Upper lobe of right lung (tissue), 1 donor: ENCODE measurements at places on chromosomes 7 and 10.

DNA sequence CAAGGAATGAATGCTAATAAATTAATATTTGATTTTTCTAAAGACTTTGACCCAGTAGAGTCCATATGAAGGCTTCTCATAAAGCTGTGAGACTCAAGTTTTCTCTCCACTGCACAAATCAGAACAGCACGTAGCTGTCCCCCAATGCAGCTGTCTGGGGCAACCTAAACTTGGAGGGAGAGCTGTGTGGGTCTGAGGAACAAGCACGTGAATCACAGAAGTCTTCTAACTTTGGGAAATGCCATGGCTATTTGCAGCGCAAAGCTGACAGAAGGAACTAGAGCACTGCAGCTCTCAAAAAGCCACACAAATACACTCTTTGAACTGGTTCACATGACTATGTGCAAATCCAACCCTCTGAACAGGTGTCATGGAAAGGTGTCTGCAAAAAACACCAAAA lies 47.9 kb downstream of the COL1A2 start:
- H3K27me3 ChIP-seq: no peaks in the 10 kb centered on the region
- H3K36me3 ChIP-seq: no peaks in the 10 kb centered on the region
- H3K27ac ChIP-seq: no peak overlapping the region
- no peak for DNase-seq

- no peak overlapping the region for H3K27ac ChIP-seq
- H3K4me1 ChIP-seq: no peaks in the 10 kb centered on the region
- H3K36me3 ChIP-seq: no peaks in the 10 kb centered on the region
- H3K27me3 ChIP-seq: no peaks in the 10 kb centered on the region
- H3K4me3 ChIP-seq: no peak overlapping the region
Observed at GRCh38 chr7:144729226-144729625, 106.6 kb downstream of the TPK1 start.

DNA sequence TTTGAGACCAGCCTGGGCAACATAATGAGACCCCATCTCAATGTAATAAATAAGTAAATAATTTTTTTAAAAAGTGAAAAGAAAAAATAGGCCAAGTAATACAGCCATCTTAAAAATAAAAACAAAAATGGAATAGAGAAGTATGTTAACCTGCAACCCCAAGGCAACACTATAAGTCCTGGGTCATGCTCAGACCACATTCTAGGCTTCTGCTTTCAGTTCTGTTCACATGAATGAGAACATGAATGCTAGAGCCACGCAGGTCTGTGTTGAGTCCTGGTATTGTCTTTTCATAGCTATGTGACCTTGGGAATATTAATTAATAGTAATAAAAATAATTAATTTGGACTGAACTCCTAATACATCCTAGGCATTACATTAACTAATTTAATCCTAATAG lies 284.0 kb downstream of the AUTS2 start:
- no peak overlapping the region for H3K4me3 ChIP-seq
- H3K27ac ChIP-seq: no peak overlapping the region
- H3K4me1 ChIP-seq: no peaks in the 10 kb centered on the region
- no peak for DNase-seq
- H3K27me3 ChIP-seq: no peaks in the 10 kb centered on the region
- H3K36me3 ChIP-seq: no peaks in the 10 kb centered on the region

GRCh38 chr7:38574086-38574485 lies 57.1 kb downstream of the AMPH start:
- no peak for DNase-seq
- no peak overlapping the region for H3K27ac ChIP-seq
- no peak overlapping the region for H3K4me3 ChIP-seq
- no peaks in the 10 kb centered on the region for H3K36me3 ChIP-seq
- H3K27me3 ChIP-seq: no peaks in the 10 kb centered on the region
- H3K4me1 ChIP-seq: no peaks in the 10 kb centered on the region

GRCh38 chr10:404346-404745 lies 269.1 kb downstream of the ZMYND11 start:
- H3K36me3 ChIP-seq: peaks cover 15% of the 10 kb centered on the region
- no peak overlapping the region for H3K4me3 ChIP-seq

- H3K4me3 ChIP-seq: no peak overlapping the region
- no peak for DNase-seq
- no peaks in the 10 kb centered on the region for H3K27me3 ChIP-seq
- peaks cover 72% of the 10 kb centered on the region for H3K4me1 ChIP-seq
- H3K36me3 ChIP-seq: no peaks in the 10 kb centered on the region
Observed at GRCh38 chr7:99108613-99109012, 35.3 kb downstream of the SMURF1 start.

GRCh38 chr7:45180084-45180986 lies 22.7 kb downstream of the RAMP3 start:
- no peak overlapping the region for H3K4me3 ChIP-seq
- peak; percentile 57 for DNase-seq
- H3K27me3 ChIP-seq: no peaks in the 10 kb centered on the region
- H3K4me1 ChIP-seq: no peaks in the 10 kb centered on the region
- H3K27ac ChIP-seq: no peak overlapping the region

DNA sequence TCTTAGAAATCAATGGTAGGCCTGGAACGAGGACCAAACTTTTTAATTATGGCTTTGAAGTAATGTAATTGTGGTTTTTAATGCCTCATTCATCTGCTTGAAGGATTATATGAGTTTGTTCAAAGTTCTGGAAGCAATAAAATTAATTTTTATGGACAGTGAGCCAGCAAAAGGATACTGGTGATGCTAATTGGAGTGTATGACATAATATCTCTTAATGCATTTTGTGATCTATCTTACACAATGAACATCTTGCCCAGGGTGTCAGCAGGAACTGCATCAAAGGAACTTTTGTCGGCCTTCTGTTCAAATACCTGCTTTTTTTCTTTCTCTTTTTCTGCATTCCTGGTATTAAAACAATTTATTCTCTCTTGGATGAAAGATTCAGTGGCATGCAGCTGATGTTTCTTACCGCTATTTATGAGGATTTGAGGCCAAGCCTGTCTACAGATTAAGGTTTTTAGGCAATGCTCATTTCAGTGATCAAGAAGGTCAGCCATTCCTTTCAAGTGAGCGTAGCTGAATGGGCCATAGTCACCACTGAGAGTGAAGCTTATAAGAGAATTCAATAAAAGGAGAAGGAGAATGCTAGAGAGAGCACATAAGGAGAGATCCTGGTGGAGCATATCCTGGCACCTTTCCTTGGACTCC lies 974.8 kb downstream of the SORCS3 start:
- DNase-seq: no peak
- no peak overlapping the region for H3K27ac ChIP-seq
- no peak overlapping the region for H3K4me3 ChIP-seq
- H3K27me3 ChIP-seq: no peaks in the 10 kb centered on the region
- no peaks in the 10 kb centered on the region for H3K4me1 ChIP-seq

DNA sequence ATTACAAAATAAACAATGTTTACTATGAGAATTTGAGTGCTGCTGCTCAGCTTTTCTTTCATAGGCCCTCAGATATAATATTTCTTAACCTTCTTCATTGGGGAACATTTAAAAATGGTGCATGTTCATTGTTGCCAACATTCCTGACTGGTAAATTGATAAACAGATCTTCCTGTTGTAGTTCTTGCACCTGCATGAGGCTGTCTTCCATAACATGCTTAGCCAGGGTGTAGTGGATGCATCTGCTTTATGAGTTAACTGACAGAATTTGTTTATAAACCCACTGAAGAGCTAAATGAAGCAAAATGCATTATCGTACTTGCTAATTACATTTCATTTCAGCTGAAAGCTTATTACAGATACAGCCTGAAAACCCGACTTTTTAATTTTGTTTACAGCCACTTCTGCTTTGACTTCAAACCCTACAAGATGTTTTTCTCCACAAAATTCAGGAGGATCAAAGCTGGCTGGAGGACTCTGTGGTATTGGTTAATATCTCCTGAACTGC lies 177.2 kb downstream of the SEM1 start:
- no peaks in the 10 kb centered on the region for H3K27me3 ChIP-seq
- H3K36me3 ChIP-seq: no peaks in the 10 kb centered on the region
- no peak overlapping the region for H3K4me3 ChIP-seq
- no peak overlapping the region for H3K27ac ChIP-seq
- DNase-seq: no peak

DNA sequence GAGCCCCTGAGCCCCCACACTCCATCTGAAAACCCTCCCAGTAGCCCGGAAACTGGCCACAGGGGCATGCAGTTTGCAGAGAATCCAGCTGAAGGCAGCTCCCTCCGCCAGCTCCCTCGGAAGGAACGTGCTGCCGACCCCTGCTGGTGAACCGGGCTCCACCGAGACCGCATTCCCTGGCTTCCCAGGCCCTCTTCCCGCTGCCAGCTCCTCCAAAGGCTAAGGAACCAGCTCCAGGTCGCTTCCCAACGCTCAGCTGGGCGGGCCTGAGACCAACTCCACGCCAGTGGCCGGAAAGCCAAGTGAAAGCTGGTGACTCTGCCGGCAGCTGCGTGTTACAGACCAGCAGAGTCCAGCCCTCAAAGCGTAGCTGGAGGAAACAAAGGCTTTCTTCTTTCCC lies 35.8 kb downstream of the GPER1 start:
- DNase-seq: peak; percentile 76
- peak overlapping the region; percentile 79 for H3K27ac ChIP-seq
- H3K4me3 ChIP-seq: peak overlapping the region; percentile 25
- H3K4me1 ChIP-seq: no peaks in the 10 kb centered on the region
- H3K27me3 ChIP-seq: no peaks in the 10 kb centered on the region
- peaks cover 3% of the 10 kb centered on the region for H3K36me3 ChIP-seq

- no peak for DNase-seq
- H3K27me3 ChIP-seq: no peaks in the 10 kb centered on the region
- no peaks in the 10 kb centered on the region for H3K4me1 ChIP-seq
- H3K4me3 ChIP-seq: no peak overlapping the region
- no peaks in the 10 kb centered on the region for H3K36me3 ChIP-seq
Observed at GRCh38 chr7:16935341-16935735, 53.6 kb upstream of the AGR3 start.

- H3K27ac ChIP-seq: no peak overlapping the region
- no peaks in the 10 kb centered on the region for H3K36me3 ChIP-seq
- DNase-seq: no peak
- H3K4me3 ChIP-seq: no peak overlapping the region
Observed at GRCh38 chr7:122790132-122790531, 87.4 kb upstream of the RNF148 start.

DNA sequence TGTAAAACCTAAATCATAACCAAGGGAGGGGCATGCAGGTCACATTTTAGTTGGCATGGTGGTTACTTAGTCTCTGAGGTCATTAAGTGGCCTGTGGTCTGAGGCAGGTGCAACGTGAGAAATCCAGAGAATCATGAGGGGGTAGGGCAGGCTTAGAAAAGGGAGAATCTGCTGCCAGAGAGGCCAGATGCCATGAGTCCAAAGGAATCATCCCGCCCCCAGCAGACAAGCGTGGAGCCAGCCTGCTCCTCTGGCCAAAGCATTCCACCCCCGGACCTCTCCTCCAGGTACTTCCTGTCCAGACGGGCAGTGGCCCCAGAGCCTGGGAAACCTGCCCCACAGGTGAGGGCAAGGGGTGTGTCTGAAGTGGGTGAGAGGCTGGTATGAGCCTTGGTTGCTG lies 196.4 kb upstream of the ZNF32 start:
- H3K27me3 ChIP-seq: no peaks in the 10 kb centered on the region
- peaks cover 17% of the 10 kb centered on the region for H3K4me1 ChIP-seq
- peak overlapping the region; percentile 4 for H3K27ac ChIP-seq
- no peak for DNase-seq
- H3K36me3 ChIP-seq: no peaks in the 10 kb centered on the region

DNA sequence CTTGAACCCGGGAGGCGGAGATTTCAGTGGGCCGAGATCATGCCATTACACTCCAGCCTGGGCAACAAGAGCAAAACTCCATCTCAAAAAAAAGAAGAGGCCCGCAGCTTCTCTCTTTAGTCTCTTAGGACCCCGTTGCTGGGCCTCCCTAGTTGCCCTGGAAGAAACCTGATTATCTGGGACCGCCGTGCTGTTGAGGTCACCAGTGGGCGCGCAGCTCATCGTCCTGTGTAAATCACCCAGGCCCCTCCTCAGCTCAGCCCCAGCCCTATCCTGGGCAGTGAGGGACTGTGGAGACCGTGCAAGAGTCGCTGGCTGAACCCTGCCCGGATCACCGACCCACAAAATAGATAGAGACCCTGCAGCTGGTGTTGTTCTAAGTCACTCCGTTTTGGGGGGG lies 85.0 kb downstream of the UNCX start:
- DNase-seq: no peak
- H3K27ac ChIP-seq: no peak overlapping the region
- no peak overlapping the region for H3K4me3 ChIP-seq
- no peaks in the 10 kb centered on the region for H3K4me1 ChIP-seq
- peaks cover 29% of the 10 kb centered on the region for H3K27me3 ChIP-seq
- H3K36me3 ChIP-seq: no peaks in the 10 kb centered on the region

GRCh38 chr7:101969997-101970585 lies 152.7 kb downstream of the CUX1 start:
- no peaks in the 10 kb centered on the region for H3K27me3 ChIP-seq
- H3K27ac ChIP-seq: no peak overlapping the region
- DNase-seq: no peak
- no peaks in the 10 kb centered on the region for H3K36me3 ChIP-seq
- H3K4me3 ChIP-seq: no peak overlapping the region

GRCh38 chr7:149727053-149727898 lies 46.1 kb downstream of the ZNF467 start:
- H3K27ac ChIP-seq: no peak overlapping the region
- H3K36me3 ChIP-seq: peaks cover 43% of the 10 kb centered on the region
- no peaks in the 10 kb centered on the region for H3K27me3 ChIP-seq
- no peaks in the 10 kb centered on the region for H3K4me1 ChIP-seq
- no peak overlapping the region for H3K4me3 ChIP-seq
- peak; percentile 40 for DNase-seq

DNA sequence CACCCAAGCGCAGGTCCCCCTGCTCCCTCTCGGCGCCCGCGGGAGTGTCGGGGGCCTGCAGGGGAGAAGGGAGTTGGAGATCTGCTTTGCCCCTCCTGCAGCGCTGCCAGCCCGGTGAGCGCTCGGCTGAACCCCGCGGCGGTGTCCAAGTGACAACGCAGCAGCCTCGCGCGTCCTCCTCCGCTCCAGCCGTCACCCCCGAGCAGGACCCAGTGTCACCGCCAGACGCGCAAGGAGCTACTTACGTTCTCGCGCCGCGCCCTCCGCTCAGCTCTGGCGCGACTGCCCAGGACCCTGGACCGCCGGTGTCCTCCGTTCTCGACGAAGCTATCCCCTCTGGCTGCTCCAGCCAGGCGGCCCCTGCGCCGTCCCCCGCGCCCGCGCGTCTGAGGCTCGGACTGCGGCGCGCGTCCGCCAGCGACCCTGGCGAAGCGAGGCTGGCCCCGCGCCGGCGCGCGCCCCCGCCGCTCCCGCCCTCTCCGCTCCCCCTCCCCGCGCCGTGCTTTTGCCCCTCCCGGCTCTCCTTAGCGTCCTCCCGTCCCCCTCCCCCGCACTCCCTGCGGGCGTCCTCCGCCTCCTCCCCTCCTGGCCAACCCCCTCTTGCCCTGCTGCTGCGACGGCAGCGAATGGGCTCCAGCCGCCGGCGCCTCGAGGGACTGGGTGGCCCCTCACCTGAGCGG lies at the start of gene NRCAM:
NRCAM (minus strand) TSS at position 439 of the 680 bp plus-strand sequence. CDS start 216,372 bp downstream, outside the sequence.
- H3K4me1 ChIP-seq: peaks cover 12% of the 10 kb centered on the region
- H3K27ac ChIP-seq: no peak within 1 kb of the TSS
- peak; percentile 71 for DNase-seq
- H3K36me3 ChIP-seq: no peaks in the 10 kb centered on the region
- peaks cover 70% of the 10 kb centered on the region for H3K27me3 ChIP-seq

- H3K4me3 ChIP-seq: no peak overlapping the region
- no peak for DNase-seq
Observed at GRCh38 chr7:98334081-98334480, 52.6 kb downstream of the BRI3 start.

GRCh38 chr10:125415006-125415633 lies 254.8 kb upstream of the CTBP2 start:
- no peak for DNase-seq
- H3K36me3 ChIP-seq: no peaks in the 10 kb centered on the region
- H3K4me3 ChIP-seq: no peak overlapping the region

GRCh38 chr10:86058964-86059363 lies 307.6 kb downstream of the GRID1 start:
- H3K27me3 ChIP-seq: no peaks in the 10 kb centered on the region
- no peak overlapping the region for H3K4me3 ChIP-seq
- H3K4me1 ChIP-seq: no peaks in the 10 kb centered on the region
- H3K27ac ChIP-seq: no peak overlapping the region
- no peak for DNase-seq
- no peaks in the 10 kb centered on the region for H3K36me3 ChIP-seq
